ENCODE measurements at places on chromosomes 7 and 10.

DNA sequence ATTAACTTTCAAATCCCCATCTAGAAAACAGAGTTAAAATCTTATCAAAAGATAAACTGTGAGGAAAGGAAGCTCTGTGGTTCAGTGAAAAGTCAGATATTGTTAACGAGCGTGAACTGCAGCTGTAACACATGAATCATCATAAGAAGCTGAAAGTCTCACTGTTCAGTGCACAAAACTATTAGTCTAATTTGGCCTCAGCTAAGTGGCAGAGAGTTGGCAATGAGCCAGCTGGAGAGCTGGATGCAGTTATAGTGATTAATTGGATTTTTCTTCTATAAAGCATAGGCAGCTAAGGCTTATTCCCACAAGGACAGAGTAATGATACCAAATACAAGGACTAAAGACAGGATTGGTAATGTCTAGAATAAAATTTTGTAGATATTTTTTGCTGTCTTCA is 101.1 kb upstream of the ABCB5 start:
- DNase-seq: peak; percentile 76

GRCh38 chr10:46305079-46305818 is 18.5 kb downstream of the ANTXRL start:
- peak; percentile 10 for DNase-seq

DNA sequence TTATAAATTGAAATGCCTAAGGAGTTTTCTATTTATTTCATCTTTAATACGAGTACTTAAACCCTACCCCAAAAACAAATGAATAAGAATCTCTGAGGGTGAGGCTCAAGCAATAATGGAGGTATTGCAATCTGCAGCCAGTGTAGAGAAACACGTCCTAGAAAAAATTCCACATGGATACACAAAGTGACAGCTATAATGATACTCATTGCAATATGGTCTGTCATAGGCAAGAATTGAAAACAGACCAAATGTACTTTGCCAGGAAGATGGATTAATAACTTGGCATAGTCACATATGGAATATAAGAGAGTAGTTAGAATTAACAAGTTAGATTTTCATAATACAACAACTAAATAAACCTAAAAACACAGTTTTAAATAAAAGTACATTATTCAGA is 440.1 kb upstream of the STEAP1 start:
- DNase-seq: no peak

DNA sequence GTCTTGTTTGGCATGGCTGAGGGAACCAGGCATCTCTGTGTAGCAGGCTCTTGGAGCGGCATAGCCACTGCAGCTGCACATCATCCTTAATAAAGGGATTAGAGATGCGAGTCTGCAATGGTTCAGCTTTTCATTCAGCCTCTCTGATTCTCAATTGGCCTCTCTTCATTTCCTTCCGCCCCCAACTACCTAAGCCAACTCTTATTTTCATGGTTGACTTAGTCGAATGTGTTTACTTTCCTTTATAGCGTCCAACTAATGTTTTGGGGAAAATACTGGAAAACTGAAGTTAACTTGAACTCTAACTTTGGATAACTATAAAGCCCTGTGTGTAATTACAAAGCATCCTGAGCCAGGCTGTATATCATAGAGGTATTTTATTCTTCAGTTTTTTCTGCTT is 202.2 kb upstream of the KIAA1217 start:
- no peak for DNase-seq

DNA sequence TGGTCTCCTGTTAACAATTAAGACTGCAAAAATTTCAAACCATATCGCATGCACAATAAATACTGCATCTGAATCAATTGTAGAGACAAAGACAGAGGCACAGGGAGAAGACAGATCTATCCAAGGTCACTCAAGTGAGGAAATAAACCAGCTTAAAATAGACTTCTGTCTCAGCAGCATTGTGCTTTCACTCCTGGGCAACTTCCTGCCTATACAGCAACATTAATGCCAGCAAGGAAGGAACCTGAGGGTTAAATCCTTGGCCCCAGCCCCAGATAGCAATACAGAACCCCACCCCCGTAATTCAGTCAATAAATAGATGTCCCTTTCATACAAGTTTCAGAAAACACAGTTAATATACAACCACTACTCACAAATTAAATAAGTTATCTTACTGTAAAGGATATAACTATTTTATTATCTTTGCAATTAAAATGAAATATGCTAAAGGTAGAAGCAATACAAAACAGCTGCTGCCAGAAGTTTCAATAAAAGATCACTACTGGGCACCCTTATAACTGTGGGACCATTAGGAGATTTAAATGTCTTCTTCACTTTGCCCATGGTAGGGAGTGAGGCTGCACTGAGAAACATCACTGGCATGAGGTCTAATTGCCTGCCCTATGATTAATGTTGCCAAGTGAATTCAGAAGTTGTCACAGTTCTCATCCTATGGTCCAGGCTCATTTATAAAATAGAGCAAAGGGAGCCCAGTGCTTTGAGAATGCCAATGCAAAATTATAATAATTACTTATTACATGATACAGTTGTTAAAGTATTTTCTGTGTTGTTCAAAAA is 49.4 kb downstream of the CAV1 start:
- DNase-seq: no peak

DNA sequence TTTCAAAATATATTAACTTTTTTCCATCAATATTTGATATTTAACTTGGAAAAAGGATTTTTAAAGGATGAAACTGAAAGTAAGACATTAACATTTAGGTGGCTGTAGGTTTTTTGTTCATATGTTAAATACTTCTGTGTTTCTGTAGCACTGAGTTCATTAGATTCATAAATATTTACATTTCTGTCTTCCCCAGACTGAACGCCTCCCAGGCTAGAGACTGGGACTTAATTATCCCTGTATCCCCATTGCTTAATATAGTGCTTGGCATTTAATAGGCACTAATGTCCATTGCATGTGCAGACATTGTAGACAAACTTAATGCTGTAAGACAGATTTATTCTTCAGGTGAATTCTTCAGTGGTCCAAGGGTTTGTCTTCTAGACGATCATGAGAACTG is 7.4 kb downstream of the PTPN12 start:
- no peak for DNase-seq

- DNase-seq: no peak
These were observed 104.6 kb upstream of the CTBP2 start for GRCh38 chr10:125264757-125265578.

- DNase-seq: no peak
These were observed 12.7 kb downstream of the GPR22 start for GRCh38 chr7:107482571-107482970.

- DNase-seq: no peak
These were observed 5.6 kb downstream of the IMPDH1 start for GRCh38 chr7:128404143-128404681.

GRCh38 chr7:17552952-17553351 is 254.5 kb downstream of the AHR start:
- DNase-seq: no peak

- DNase-seq: no peak
These were observed 40.7 kb upstream of the TOMM7 start for GRCh38 chr7:22863156-22863899.

GRCh38 chr10:25678666-25679065 is 255.4 kb upstream of the MYO3A start:
- no peak for DNase-seq

DNA sequence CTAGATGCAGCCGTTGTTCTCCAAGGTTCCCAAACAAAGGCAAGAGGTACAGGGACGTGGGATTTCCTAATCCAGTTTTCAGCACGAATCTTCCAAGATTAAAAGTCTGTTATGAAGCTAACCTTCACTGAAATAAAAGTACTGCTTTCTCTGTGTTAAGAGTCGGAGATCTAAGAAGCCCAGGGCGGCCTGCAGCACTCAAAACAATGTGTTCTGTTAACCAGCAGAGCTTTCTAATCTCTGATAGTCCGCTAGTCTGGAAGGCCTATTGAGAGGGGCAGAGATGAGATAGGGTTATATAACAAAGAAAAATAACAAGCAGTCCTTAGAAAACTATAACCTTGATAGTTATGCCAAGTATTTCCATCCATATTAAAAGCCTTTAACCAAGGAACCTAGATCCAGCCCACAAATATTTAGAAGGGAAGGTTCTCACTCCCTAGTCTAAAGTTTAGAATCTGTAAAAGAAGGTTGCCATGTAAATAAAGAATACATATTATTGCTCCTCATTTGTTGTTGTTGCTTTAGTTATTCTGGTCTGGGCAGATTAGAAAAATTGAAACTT is 106.3 kb upstream of the SVIL start:
- no peak for DNase-seq

DNA sequence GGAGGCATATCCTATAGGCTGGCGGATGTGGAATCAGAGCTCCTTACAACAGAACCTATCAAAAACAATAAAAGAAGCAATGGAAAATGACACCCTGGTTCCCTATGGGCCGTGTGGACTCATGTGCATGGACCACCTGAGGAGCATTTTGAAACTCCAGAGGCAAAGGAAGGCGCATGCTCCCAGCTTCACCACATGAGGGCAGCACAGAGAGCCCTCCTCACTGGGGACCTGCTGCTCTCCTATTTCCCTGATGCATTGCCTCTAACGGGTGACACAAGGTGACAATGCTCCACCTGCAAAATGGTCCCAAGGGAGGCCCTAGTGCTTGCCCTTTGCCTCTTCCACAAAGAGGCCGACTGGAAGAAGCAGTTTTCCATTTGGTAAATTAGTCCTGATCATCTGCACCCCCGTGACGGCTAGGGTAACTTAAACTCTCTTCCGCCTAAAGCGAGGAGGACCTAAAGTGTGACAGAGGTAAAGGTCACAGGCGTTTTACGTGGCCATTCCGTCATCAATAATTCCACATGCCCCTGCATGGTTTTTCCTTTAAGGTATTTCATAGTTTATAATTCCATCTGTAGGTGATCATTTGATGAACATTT is 67.7 kb downstream of the GPAM start:
- peak; percentile 27 for DNase-seq

DNA sequence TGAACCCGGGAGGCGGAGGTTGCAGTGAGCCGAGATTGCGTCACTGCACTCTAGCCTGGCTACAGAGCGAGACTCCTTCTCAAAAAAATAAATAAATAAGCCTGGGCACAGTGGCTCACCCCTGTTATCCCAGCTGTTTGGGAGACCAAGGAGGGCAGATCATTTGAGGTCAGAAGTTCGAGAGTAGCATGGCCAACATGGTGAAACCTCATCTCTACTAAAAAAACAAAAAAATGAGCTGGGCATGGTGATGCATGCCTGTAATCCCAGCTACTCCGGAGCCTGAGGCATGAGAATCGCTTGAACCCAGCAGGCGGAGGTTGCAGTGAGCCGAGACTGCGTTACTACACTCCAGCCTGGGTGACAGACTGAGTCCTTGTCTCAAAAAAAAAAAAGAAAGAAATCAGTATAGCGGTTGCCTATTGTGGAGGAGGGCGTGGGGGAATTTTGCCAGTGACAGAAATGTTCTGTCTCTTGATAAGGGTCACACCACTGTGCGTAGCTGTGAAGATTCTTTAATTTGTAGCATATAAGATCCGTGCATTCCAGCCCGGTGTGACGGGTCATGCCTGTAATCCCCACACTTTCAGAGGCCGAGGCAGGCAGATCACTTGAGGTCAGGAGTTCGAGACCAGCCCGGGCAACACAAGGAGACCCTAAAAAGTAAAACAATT is 17.9 kb upstream of the EIF3B start:
- DNase-seq: no peak

DNA sequence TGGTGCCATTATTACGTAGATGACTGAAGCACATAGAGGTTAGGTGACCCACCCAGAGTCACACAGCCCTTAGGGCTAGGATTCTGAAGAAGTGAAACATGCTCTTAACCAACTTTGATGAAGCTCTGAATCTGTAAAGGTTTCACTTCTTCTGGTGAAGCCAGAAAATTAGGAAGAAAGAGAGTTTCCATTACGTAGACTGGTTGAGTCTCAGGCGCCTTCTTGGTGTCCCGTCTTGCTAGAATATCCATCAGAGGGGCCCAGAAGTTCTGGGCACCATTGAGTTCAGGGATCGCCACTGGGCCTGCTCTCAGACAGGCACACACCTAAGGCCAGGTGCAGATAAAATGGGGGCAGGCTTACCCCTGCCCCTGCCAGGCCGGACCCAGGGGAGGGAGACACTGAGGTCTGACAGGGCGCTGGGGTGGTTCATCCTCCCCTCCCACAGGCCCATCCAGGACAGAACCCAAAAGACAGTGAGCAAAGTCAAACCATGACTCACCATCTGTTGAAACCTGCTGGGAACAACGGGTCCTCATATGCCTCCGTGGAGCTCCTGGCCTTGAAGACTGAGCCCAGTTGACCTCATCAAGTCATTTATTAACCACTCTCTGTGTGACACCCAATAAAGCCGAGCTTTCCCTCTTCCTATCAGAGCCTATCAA is 33.2 kb downstream of the DRGX start:
- peak; percentile 50 for DNase-seq

DNA sequence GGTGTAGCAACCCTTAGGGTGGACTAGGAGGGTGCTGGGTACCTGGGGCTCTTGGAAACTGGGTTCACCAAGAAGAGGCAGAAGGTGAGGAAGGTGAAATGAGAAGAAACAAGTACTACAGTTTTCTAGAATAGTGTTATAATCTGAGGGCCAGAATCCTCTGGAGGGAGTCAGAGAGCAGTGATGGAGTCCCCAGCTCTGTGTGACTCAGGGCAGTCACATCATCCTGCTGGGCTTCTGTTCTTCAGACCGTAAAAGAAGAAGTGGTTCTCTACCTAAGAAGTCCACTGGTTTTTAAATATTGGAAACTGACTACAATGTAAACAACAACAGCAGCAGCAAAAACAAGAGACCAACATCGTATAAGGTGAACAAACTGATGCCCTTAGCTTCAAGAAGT is 197.3 kb downstream of the PRPF18 start:
- no peak for DNase-seq

DNA sequence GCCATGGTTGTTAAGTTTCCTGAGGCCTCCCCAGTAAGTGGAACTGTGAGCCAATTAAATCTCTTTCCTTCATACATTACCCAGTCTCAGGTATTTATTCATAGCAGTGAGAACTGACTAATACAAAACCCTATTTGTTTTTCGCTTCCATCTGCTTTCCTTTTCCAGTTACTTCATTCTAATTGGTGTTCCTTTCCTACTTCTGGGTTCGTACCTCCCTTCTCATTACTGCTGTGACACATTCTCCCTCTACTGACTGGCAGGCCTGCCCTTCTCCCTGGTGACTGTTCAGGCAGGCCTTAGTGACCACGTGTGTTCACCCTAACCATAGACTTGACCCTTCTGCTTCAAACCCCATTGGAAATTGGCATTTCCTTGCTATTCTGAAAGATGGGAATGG is 37.7 kb downstream of the MTURN start:
- DNase-seq: no peak

GRCh38 chr10:70478191-70479164 is at the start of gene PALD1:
PALD1 (plus strand) TSS chr10:70478767; CDS start chr10:70525952, 47,185 bp downstream.
- peak; percentile 52 for DNase-seq

DNA sequence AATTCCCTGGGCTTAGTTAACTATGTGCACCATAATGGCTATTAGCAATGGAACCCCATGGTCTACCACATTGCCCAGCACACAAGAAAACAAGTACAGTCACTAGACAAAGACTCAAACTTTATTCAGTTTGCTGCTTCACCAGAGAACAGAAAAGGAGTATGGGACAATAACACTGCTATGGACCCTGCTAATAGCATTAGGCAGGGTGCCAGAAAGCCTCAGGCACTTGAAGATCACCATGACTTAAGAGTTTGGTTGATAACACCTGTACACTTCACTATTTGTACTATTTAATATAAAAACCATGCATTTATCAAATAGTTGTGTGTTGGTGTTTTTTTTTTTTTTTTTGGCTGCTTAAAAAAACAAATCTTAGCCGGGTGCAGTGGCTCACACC is 159.6 kb downstream of the KMT2E start:
- no peak for DNase-seq

Data from adrenal gland (tissue), 19 donors.